ENCODE measurements at places on chromosomes 2 and 18.

GRCh38 chr2:102591491-102592045 lies 27.8 kb upstream of the SLC9A2 start:
- no peak for DNase-seq

GRCh38 chr2:33451214-33451613 lies 25.2 kb upstream of the RASGRP3 start:
- DNase-seq: no peak

DNA sequence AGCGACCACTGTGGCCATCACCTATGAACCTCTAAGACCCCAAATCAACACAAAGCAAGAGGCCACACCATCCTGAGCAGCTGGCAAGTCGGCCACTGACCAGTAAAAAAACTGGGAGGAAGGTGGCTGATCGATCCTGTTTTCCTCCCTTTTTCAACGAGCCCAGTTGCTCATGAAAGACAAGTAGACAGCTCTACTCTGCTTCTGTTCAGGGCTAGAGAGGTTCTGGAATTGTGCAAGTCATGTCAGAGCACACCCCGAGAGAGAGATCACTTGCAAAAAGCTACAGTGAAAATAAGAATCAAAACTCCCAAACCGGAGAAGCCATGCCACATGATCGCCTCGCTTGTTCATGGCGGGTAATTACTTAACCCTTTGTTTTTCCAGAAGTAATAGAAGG lies 34.6 kb downstream of the ZNF516 start:
- no peak for DNase-seq

DNA sequence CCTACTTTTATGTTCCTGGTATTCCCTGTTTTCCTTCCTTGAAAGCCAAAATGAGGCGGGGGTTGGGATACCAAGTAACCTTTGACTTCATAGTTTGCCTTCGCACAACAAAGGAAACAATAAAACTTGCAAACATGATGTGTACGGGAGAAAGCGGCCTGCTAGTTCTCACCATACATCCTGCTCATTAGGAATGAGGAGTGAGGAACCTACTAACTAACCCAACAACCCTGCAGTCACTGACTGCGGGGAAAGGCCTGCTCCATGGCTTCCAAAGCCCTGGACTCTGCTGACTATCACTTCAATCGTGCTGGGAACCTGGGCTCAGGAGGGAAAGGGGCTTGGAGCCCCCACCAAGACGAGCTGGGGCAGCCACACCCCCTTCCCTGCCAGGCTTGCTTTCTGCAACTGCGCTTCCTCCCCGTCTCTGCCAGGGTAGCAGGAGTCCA lies 24.2 kb downstream of the RPL31 start:
- DNase-seq: no peak

- DNase-seq: no peak
Measured at GRCh38 chr2:73291461-73292315, 1.7 kb downstream of the EGR4 start.

All from NCI-H2081 treated with DMSO at 0.1 percent for 48 hours (cell line).